ENCODE measurements at places on chromosomes 1 and 21.

DNA sequence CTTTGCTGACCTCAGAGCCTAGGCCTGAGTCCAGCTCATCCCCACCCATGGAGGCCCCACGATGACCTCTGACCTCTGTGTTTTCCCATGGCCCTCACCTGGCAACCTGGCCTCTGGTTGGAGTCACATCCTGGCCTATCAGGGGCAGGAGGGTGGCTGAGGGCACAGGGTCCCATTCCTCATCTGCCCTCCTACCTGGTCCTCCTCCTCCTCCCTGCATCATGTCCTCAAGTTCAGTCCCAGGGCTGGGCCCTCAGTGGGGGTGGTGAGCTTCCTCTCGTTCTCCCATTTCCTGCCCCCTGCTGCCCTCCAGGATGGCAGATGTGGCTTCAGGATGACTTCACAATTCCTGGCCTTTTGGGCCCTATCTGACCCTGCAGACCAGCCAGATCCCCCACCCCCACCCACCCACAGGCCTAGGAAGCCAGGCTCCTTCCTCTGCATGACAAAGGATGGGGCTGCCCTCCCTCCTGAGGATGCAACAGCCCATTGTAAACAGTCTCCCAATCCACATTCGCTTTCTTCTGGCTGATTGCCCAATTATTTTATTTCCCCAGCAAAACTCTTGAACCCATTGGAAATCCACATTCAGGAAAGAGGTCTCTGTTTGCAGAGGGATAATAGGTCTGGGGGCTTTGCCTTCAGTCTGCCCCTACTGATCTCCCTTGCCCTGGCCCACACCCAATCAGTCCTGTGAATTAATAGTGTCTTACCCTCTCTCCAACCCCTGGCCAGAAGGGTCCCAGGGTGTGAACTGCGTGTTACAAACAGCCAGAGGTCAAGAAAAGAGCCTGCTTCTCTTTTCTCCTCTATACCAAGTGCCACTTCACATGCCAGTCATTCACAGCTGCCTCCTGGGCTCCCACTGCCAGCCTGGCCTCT, 10.3 kb upstream of the LEFTY1 start:
- no peak for DNase-seq

- no peak for DNase-seq
Observed at GRCh38 chr1:201378804-201379203, 1.3 kb upstream of the TNNT2 start.

GRCh38 chr1:110502402-110503151, 16.4 kb downstream of the KCNA10 start:
- no peak for DNase-seq

GRCh38 chr1:159778266-159778665, 2.5 kb upstream of the DUSP23 start:
- no peak for DNase-seq

DNA sequence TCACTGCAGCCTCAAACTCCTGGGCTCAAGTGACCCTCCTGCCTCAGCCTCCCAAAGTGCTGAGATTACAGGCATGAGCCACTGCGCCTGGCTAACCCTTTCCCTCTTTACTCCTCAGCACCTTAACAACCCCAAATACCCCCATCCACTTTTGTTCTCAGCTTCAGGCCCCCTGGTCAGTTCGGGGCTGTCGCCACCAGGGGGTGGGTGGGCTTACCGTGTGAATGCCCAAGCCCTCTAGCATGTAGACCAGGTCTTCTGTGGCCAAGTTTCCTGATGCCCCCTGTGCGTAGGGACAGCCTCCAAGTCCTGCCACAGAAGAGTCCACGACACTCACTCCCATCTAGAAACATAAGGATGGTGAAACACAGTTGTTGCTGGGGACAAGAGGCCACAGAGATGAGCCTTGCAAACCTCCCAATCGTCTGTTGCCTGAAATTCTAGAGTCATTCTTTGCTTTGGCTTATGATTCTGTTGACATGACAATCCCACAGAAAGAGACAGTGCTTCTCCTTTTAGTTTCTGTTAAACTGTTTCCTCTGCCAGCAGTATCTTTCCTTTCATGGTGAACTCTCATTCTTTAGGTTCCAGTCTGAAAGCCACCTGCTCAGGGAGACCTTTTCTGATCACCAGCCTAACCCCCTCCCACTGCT, 3.8 kb upstream of the GALE start:
- no peak for DNase-seq

- DNase-seq: peak; percentile 71
Observed at GRCh38 chr1:9717193-9718005, 65.9 kb downstream of the PIK3CD start.

- DNase-seq: no peak
Observed at GRCh38 chr1:8669606-8670335, 147.7 kb downstream of the RERE start.

- no peak for DNase-seq
Observed at GRCh38 chr1:53589043-53589887, 130.1 kb downstream of the DMRTB1 start.

- DNase-seq: no peak
Observed at GRCh38 chr1:214391873-214392645, 111.1 kb downstream of the SMYD2 start.

DNA sequence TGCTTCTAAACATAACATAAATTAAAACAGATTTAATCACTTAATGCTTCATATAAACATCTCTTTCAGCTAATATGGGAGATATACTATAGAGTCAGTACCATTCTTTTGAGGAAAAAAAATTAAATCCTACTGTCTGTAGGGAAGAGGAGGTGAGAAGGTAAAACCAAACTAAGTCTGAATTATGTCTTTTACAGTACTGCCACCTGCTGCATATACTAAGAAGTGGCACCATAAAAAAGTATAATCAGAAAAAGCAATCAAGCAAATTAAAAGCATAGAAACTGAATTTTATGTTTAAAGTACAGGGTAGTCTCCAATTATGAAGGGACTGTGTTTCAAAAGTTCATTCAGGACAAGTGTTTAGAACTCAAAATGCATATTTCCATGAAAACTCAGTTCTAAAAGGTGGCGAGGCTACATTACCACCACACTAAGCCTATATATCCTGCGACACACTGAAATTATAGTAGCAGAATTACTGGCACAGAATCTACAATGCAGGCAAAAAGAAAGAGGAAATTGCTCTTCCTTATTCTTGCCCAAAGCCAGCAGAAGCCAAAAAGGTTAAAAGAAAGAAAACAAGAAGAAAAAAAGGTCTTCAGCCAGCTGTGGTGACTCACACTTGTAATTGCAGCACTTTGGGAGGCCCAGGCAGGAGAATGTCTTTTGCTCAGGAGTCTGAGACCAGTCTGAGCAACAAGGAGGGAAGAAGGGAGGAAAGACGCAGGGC, 9.0 kb downstream of the NSL1 start:
- no peak for DNase-seq

GRCh38 chr21:39518055-39518846, 66.5 kb downstream of the SH3BGR start:
- no peak for DNase-seq

DNA sequence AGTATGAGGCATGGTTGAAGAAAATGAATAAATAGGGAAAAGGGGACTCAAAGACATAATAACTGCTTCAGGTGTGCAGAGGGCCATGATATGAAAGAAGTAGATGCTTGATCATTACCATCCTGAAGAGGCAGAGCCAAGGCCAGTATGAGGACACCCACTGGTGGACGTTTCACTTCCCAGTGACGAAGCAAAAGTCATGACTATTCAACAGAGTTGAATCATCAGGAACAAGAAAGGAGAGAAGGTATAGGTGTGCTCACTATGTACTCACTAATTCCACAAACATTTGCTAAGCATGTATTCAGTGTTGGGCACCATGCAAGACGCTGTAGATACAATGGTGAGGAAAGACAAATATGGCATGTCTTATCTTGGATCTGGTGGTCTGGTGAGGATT, 319.2 kb upstream of the RUNX1 start:
- no peak for DNase-seq

DNA sequence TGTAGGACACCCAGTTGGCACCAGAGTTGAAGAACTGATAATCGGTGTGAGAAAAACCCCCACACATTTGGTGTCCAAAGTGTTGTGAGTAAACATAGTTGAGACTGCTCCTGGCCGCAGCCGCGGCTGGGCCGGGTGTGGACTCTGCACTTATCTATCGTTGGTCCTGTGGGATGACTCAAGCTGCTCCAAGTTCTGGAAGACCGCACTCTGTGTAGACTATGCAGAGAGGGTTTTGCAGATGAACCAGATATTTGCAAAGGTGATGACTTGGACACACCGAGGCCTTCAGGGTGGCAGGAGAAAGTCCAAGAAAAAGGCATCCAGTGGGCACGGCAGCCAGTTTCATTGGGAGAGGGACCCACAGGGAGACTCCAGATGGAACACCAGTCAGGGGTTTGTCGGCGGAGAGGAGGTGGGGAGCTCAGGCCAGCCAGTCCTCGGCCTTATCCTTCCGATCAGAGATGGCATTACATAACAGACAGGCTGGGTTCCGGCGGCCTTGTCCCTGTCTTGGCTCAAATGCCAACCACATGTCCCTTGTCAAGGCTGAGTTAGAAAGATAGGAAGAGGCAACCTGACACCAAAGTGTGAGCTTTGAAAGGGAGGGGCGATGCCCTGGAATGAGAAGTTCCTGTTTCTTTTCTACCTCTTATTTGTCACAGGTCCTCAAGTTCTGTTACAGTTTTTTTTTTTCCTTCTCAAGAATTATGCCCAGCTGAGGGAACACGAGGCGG, 21.1 kb downstream of the C2CD2 start:
- no peak for DNase-seq

DNA sequence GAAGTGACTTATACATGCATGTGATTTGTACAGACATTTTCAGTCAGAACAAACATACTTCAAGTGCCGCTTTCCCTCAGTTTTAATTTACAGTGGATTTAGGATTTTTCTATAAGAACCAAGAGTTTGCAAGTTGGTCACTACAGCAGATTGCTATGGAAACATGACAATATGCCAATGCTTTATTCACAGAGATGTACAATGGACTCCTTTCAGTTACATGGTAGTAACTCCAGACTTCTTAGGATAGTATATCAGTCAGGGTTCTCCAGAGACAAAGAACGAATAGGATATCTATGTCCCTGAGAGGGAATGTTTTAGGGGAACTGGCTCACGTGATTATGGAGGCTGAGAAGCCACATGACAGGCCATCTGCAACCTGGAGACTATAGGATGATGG, 27.4 kb downstream of the IFI44 start:
- no peak for DNase-seq

DNA sequence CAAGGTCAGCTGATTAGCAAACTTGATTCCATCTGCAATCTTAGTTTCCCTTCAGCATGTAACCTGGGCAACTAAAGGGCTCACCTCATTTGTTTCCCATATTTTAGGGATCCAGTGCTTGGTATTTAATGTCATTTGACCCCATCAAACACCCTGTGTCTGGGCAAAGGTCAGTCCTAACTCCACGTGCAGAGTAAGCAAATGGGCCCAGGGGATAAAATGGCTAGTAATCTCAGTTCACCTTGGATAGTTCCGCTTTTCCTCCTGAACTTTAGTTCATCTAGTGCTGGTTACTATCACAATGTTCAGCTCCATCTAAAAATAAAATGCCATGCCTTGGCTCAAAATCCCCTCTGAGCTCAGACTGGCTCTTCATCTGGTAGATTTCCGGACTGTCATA, 19.5 kb downstream of the PRKAB2 start:
- DNase-seq: no peak

- no peak for DNase-seq
Observed at GRCh38 chr21:25424634-25425033, 182.6 kb downstream of the MRPL39 start.
